ENCODE measurements at places on chromosomes 6 and 20.

- DNase-seq = no peak
Measured at GRCh38 chr20:49984426-49985153, 1.8 kb downstream of the SNAI1 start.

- DNase-seq = no peak
Measured at GRCh38 chr6:159620947-159621346, 72.1 kb downstream of the SOD2 start.

DNA sequence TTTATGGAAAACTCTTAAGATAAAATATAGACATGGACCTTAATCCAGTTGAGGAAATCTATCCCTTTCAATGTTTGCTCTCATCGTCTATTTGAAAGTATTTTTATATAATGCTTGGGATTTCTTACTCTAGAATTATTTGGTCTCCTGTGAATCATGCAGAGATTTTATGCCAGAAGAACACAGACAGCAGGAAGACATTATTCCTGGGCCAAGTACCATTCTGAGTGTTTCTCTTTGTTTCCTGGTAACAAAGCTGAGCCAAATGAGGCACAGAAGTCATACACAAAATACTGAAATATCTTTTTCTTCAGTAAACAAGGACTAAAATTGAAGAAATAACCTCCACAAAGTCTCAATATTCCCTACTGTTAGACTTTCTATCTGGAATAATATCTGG, 538.2 kb upstream of the EYS start:
- no peak for DNase-seq

GRCh38 chr6:134217105-134217797, 100.7 kb downstream of the SGK1 start:
- no peak for DNase-seq

DNA sequence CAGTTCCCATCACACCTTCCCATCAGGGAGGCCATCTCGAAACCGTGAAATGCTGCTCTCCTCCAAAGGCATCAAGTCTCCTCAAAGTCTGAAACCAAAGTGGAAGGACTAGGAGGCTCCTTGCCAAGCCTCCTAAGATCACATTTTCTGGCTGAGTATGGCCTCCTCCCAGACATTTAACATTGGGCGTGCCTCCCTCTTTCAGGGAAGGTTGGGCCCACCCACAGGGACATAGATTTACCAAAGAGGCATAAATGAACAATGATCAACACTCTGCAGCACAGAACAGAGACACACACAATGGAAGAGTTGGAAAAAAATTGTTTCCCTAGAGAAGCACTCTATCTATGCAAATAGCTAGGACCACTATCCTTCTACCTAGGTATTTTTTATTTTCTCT, 381.8 kb downstream of the MAFB start:
- DNase-seq = no peak

DNA sequence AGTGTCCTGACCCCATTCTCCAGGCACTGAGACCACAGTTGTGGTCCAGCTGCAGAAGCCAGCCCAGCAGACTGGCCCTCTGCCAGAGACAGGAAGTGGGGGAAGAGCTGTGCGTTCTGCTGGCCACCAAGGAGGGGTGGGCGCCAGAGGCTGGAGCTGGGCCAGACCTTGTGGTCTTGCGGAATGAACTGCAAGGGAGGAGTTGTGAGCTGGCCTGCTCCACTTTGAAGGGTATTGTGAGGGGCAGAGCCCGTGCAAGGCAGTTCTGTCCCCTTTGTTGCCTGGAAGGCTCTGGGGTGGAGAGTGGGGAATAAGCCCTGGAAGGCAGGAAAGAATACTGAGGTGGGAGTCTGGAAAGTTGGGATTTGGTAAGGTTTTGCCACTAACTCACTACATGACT, 3.6 kb upstream of the MDFI start:
- no peak for DNase-seq

GRCh38 chr6:2448826-2449571, 203.6 kb upstream of the GMDS start:
- peak; percentile 81 for DNase-seq

- DNase-seq = peak; percentile 63
Measured at GRCh38 chr6:53593001-53593488, 48.1 kb upstream of the GCLC start.

GRCh38 chr6:17032590-17032987, 69.3 kb upstream of the STMND1 start:
- DNase-seq = peak; percentile 89

DNA sequence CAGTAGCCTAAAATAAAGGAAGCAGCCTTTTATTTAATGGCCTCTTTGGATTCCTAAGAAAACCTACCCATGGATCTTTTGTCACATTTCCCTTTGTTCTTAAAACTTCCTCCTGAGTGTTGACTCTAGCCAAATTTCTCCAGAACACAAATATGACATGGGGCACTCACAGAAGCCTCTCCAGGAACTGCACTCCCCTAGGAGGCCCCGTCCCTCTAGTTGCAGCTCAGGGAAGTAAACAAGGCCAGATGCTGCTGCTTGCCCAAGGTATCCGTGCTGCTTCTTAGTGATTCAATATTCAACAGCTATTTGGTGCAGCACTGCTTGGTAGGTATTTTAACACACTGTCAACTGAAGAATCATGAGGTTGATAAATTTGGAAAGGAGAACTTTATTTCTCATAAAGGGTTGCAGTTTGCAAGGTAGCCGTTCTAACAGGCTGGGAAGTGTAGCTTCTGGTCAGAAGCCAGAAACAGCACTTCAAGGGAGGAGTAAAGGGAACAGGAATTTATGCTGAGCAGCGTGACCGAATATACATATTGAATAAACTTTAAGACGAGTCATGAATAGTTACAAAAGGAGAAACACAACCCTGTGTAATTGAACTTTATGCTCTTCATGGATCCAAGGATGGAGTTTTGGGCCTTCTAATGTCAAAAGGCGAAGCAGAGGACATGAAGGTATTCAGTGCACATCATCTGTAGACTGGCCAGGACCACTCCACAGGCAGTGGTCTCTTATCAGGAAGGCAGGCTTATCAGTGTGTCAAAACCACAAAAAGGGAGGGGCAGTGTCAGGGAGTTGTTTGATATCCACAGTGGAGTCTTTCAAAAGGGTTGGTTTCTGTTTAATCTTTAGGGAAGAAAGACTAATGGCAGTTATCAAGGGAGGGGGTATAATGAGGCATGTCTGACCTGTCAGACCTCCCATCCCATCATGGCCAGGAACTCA, 63.3 kb downstream of the CD24 start:
- DNase-seq = peak; percentile 52

DNA sequence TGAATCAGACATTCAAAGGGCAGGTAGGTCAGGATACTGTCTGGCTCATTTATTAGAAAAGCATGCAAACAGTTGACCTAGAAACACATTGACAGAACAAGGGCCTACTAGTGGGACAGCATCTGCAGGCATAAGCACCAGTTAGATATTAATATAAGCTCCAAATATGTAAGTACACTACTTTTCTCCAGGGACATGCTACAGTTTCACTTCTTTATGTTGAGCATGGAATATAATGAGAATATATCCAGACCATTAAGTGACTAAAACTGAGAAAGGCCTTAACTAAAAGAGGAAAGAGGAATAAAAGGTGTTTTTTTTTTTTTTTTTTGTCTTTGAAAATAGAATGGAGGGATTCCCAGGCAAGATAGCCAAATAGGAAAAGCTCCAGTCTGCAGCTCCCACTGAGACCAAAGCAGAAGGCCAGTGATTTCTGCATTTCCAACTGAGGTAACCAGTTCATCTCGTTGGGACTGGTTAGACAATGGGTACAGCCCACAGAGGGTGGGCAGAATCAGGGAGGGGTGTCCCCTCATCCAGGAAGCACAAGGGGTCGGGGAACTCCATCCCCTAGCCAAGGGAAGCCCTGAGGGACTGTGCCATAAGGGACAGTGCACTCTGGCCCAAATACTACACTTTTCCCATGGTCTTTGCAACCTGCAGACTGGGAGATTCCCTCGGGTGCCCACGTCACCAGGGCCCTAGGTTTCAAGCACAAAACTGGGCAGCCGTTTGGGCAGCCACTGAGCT, 251.6 kb downstream of the PHF3 start:
- DNase-seq = no peak

GRCh38 chr20:20552076-20552475, 160.4 kb downstream of the RALGAPA2 start:
- DNase-seq = no peak

- peak; percentile 55 for DNase-seq
Measured at GRCh38 chr20:38680500-38681306, 43.6 kb upstream of the SLC32A1 start.

DNA sequence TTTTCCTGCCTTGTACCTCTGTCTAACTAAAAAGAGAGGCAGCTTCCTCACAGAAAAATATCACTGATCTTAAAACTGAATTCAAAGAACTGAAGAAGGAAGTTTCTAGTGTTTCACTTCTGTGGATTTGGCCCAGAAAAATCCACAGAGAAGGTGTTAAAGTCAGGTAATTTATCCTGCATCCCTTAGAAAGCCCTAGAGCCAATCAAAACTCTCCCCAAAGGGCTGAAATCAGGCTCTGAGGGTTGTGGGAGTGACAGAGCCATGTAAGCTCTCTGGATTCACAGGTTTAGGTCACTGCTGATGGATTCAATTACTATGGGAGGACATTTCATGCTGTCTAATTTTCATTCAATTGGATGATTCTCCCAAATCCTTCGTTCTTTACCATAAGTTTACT, 152.3 kb downstream of the OR2B2 start:
- peak; percentile 19 for DNase-seq

DNA sequence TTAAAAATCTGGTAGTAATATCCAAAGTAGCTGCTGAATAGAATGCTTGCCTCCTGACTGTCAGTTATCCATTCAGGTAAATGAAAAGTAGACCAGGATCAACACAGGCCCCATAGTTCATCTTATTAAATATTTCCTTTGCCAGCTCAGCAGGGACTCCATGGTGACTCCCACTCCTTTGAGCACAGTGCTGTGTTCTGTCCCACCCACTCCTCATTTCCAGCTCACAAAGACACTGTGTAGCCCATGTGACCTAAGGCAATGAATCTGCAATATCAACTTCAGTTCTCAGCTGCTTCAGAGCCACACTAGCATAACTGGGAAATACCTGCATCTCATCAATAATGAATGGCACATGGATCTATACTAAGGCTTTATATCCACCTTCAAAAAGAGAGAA, 189.5 kb upstream of the MANEA start:
- no peak for DNase-seq

GRCh38 chr20:63735859-63736718, at the start of gene LIME1:
Gene LIME1, plus strand, starts transcription at chr20:63736664. Its CDS starts 886 bp downstream, at chr20:63737550.
- no peak for DNase-seq

- no peak for DNase-seq
Measured at GRCh38 chr6:19876672-19877071, 39.5 kb downstream of the ID4 start.

DNA sequence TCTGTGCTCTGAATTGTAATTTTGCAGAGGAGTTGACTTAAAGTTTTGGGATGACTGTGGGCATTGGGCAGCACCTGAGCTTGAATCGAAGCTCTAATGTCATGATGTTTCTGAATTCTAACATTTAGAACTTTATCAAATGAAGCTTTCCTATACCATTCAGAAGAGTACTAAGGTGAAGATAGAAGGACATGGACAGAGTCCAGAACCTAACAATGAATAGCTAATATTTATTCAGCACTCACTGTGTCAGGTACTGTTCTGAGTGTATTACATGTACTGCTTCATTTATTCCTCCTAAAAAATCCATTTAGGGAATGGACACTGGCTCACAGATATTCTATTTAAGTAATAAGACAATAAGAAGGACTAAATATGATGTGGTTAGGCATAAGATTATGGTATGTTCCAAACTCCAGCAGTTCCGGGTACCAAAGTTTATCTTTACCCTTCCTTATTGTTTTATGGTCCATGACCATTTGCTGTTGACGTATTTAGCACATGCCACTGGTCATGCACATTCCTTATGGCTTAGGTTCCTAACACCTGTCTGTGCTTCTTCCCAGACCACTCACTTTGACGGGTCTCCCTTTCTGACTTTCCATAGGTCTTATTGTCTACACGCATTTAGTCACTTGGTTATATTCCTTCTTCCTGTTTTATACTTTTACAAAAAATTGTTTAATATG, 20.3 kb downstream of the BCKDHB start:
- no peak for DNase-seq

DNA sequence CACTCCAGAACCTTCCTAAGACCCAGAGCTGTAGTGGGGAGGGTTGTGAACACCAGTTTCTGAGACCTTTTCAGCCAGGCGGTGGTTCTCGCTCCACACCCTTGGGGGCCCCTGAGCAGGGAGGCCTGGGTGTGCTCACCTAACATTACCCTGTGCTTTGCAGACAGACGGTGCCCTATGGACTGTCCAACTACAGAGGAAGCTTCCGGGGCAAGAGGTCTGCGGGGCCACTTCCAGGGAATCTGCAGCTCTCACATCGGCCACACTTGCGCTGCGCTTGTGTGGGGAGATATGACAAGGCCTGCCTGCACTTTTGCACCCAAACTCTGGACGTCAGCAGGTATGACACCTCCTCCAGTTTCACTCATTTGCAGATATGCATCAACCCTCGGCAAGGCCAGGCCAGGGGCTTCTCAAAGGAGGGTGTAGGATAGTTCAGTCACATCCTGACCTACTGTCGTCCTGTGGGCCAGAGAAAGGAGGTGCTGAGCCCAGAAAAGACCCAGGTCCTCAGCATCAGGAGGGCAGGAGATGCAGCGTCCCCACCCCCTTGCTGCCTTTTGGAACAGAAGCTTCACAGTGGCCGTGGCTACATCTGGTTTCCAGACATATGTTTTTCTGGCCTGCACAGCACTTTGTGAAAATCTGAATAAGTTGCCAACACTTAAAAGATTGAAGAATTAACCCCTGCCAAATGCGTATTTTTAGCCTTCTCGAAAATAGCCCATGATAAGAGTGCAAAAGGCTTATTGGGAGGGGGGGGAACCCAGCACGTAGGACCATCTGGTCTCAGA, 20.6 kb downstream of the EDN3 start:
- no peak for DNase-seq

GRCh38 chr6:33857932-33858475, 54.2 kb upstream of the MLN start:
- DNase-seq = no peak

DNA sequence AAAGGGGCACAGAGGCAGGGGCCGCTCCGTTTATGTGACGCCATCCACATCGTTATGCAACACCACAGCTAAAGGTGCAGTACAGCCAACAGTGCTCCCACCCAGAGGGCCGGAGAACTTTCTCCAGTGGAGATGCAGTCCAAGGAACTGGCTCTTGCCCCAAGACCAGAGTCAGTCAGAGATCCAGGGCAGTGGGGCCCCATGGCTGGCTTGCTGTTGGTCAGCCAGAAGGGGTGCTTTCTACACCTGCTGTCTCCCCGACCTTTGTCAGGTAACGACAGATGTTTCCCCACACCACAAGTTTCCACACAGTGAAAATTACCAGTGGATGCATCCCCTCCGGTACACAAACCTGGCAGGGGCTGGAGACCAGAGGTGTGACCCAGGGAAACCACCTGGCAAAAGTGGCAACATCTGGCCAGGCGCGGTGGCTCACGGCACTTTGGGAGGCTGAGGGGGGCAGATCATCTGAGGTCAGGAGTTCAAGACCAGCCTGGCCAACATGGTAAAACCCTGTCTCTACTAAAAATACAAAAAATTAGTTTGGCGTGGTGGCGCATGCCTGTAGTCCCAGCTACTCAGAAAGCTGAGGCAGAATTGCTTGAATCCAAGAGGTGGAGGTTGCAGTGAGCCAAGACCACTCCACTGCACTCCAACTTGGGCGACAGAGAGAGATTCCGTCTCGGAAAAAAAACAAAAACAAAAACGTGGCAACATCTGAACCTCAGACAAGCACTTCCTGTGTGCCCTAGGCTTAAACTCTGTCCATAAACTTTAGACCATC, 34.9 kb downstream of the UBE2V1 start:
- DNase-seq = no peak

- no peak for DNase-seq
Measured at GRCh38 chr20:57874141-57874540, 164.3 kb upstream of the PMEPA1 start.

- DNase-seq = no peak
Measured at GRCh38 chr6:157842212-157842611, 19.2 kb downstream of the SNX9 start.

- DNase-seq = peak; percentile 68
Measured at GRCh38 chr6:22147921-22148776, 148.7 kb downstream of the PRL start.
